ENCODE measurements at places on chromosomes 1 and 21. TPM values are rescaled to one million over a fixed set of nuclear protein-coding genes. Genes with fewer than 3 reads are reported as not detected.
A peak's percentile ranks its signal among the peaks of the same experiment; 100 is the strongest.

The TMEM54 gene
- total RNA-seq: 5.3 TPM

DNA sequence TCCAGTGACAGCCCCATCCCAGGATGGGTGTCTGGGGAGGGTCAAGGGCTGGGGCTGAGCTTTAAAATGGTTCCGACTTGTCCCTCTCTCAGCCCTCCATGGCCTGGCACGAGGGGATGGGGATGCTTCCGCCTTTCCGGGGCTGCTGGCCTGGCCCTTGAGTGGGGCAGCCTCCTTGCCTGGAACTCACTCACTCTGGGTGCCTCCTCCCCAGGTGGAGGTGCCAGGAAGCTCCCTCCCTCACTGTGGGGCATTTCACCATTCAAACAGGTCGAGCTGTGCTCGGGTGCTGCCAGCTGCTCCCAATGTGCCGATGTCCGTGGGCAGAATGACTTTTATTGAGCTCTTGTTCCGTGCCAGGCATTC lies 24.2 kb downstream of the PCSK9 start:
- no peak for DNase-seq

DNA sequence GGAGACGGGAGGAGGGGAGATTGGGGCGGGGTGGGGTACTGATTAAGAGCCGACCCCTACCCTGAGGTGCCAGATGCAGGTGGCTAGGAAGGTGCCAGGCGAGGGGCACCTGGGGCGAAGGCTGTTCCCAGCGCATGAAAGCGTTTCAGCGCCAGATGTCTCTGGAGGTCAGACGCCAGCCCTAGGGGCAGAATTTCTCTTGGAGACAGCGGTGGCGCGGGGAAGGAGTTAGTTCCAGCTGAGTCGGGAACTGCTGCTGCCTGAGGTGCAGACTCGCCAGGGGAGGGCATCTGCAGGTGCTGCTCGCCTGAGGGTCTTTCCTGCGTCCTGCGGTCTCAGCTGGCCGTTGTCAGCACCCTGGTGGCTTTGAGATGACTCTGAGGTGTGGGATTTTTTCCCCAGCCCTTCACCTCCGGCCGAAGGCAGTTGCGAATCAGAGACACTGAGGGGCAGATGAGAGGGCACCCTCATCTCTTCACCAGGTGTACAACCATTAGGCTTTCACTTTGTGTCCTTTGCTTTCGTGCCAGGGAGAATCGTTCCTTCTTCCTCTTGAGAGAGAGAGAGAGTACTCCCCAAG lies 539 bp downstream of the CGN start:
- peak; percentile 21 for DNase-seq

DNA sequence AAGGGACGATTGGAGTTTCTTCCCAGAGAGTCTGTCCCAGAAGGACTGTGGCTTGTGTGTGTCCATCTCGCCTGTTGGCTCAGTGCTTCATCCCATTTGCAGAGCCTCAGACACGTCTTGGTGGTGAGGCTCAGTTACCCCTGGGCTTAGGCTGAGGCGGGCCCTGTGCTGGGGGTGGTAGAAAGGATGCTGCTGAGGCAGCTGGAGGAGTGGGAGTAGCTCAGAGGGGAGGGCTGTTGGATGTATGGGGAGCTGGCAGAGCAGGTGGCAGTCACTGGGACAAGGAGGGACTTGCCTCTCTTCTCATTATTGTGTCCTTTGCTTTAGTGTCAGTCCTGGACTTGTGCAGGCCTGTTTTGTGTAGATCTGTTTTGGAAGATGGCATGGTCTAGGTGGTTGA lies 7.3 kb upstream of the MIIP start:
- DNase-seq: no peak

DNA sequence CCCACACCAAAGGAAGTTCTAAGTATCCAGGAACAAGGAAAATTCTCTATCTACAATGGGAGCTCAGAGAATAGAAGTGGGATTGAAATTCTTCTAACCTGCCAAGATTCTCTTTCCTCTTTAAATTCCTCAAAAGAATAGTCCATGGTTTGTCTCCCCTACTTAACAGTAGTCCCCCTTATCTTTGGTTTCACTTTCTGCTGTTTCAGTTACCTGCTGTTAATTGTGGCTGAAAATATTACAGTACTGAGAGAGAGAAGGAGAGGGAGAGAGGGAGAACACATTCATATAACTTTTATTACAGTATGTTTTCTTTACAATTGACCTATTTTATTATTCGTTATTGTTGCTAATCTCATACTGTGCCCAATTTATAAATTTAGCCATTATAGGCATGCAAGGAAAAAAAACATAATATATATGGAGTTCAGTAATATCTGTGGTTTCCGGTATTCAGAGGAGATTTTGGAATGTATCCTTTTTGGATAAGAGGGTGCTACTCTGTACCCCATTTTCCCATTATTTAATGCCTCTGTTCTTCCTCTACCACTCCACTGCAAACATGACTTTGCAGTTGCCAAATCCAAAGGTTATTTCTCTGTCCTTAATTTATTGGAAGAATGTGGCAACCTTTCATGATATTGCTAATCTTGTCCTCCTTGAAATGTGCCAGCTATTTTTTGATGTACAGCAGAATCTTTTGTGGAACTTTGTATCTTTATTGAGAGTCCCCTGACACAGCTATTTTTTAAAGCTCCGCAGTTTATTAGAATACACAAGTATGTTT lies 68.0 kb downstream of the USP25 start:
- DNase-seq: no peak

DNA sequence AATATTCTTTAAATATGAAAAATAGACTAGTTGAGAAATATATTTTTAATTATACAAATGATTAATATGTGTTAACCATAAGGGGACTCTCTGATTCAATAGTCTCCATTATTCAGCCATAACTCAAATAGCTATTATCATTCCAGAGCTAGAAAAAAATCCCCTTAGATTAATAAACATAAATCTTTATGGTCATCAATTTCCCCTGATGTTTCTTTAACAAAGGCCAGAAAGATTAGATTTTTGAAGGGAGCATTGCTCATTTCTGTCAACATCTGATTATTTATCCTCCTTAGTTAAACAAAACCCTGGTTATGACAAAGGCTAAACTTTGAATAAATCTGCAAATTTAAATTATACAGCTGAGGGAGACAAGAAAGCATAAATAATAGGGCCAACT lies 215.7 kb downstream of the PLA2G4A start:
- no peak for DNase-seq

The MROH9 gene
- not detected for total RNA-seq

GRCh38 chr1:205043866-205044265 lies 854 bp downstream of the CNTN2 start:
- no peak for DNase-seq

DNA sequence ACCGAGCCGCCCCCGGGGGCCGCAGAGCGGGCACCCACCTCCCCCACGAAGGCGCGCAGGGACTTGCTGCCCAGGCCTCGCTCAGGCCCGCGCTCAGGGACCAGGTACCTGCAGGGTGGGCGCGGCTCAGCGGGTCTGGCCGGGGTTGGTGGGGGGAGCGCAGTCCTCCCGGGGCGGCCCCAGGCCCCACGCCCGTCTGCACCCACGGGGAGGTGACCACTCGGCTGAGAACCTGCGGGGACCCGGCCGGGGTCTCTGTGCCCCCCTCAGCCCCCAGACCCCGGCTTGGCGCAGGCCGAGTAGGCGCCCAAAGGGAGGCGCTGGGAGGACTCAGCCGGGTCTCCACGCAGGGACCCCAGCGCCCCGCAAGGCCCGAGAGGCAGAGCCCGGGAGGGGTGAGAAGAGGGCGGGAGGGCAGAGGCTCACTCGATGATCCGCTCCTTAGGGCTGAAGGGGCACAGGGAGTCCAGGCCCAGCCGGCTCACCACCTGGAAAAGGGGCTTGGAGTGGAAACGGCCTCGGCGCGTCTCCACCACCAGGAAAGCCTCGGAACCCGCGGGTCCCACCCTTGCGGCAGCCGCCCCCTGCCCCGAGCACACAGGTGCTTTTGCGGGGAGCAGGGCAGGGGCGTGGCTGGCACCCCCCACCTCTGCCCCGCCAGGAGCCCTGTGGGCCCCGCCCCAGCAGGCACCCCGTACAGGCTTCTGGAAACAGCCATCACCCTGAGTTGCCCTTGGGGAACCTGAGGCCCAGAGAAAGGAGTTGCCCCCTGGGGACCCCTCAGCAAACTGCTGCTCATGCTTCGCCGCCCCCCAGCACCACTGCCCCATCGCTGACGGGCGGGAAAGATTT lies 9.3 kb downstream of the FTCD start:
- no peak for DNase-seq

GRCh38 chr1:16183765-16184556 lies 28.1 kb upstream of the EPHA2 start:
- no peak for DNase-seq

The TSPEAR gene
- not detected for total RNA-seq

The TCHH gene
- total RNA-seq: 0.03 TPM

DNA sequence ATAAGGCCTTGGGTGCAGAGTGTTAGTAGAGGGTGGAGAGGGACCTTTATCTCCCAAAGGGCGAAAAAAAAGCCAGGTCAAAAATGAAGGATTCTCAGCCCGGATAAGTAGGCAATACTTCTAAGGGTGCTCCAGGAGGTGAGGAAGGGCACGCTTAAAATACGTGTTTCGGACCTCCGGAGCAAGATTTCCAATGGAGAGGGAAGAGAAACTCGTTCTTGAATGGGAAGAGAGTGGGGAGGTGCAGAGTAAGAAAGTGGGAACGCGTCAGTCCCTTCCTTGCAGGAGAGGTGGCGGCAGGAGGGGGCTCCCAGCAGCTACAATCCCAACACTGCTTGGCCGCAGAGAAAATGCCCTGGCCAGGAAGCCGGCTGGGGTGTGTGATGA lies 581 bp downstream of the EFCAB14 start:
- DNase-seq: no peak

The NEK2 gene
- 56.5 TPM for total RNA-seq

The S100B gene
- total RNA-seq: not detected

DNA sequence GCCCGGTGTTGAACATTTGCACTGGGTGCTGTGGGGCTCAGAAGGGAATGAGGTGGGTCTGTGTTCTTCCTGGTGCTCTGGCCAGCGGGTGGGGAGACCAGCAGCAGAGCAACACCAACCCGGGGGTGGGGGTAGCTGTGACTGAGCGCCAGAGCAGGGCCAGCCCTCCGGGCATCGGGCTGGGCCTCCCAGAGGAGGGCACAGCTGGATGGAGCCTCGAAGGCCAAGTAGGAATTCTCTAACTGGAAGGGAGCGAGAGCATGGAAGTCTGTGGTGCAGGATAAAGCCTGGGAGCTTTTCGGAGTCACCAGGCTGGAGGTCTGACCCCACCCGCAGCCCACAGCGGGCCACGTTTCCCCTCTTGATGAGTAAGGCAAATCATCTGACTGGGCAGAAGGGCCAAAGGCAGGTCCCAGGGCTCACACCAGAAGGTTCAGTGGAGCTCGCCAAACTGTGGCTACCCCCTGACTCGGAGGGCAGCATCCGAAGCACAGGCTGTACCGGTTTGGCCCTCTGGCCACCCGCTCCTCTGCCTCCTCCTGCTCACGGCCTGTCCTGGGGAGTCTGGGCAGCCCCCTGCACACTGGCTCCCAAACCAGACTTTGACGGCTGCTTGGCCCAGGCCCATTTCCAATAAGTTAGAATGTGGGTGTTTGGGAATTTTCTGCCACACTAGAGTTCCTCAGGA lies 18.8 kb downstream of the SLC1A7 start:
- no peak for DNase-seq

GRCh38 chr1:220012259-220012658 lies 34.0 kb downstream of the EPRS1 start:
- DNase-seq: no peak

The CSMD2 gene
- total RNA-seq: not detected

The KRTCAP2 gene
- 476 TPM for total RNA-seq

- no peak for DNase-seq
Measured at GRCh38 chr1:66341446-66342089, 192.4 kb upstream of the SGIP1 start.

The CA6 gene
- total RNA-seq: not detected

GRCh38 chr1:9451081-9451480 lies 88.2 kb upstream of the SLC25A33 start:
- no peak for DNase-seq

The S100A1 gene
- not detected for total RNA-seq

The STYXL2 gene
- not detected for total RNA-seq

DNA sequence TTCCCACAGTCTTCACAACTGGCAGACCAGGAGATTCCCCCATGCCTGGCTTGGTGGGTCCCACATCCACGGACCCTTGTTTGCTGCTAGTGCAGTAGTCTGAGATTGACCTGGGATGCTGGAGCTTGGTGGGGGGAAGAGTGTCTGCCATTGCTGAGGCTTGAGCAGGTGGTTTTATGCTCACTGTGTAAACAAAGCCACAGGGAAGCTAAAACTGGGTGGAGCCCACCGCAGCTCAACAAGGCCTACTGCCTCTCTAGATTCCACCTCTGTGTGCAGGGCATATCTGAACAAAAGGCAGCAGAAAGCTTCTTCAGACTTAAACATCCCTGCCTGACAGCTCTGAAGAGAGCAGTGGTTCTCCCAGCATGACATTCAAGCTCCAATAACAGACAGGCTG lies 177.3 kb upstream of the ETV3 start:
- DNase-seq: no peak

The FCGR2B gene
- not detected for total RNA-seq

DNA sequence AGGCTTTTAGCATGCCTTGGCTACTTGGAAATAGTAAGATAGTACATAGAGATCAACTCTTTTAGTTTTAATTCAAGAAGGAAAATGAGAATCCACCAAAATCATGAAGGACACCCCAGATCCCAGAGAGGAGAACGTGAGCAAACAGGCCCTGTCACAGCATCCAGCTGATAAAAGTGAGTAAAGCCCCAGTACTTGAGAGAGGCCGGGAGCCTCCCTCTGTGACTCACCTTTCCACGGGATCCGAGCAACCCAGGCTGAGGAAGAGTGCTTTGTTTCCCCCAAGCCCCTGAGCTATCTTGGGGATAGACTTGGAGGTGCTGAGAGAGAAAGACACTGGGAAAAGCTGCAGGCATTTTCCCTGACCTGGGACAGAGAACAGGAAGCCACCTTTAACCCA lies 238.6 kb downstream of the DUSP10 start:
- DNase-seq: no peak

DNA sequence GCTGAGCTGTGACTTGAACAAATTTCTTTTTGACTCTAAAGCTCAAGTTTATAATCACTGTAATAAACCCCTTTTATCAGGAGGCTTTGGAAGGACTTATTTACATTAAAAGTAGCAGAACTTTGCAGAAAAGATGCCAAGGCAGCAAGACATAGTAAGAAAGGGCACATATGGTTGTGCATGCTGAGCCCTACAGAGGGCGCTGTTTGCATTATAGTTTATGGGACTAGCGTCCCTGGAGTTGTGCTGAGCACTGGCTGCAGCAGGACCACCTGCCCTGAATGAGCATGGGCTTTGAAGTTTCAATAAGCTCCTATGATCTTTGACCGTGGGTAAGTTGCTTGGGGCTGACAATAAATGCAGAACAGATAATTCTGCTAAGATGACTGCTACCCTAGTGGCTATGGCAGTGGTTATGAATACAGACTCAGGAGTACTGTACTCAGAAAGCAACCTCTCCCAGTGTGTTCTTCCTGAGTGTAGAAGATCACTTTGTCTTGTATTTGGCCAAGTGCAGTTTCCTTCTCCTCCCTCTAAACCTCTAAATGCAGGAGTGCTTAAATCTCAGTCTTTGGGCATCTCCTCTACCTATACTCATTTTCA lies 45.4 kb upstream of the USP1 start:
- DNase-seq: peak; percentile 33

DNA sequence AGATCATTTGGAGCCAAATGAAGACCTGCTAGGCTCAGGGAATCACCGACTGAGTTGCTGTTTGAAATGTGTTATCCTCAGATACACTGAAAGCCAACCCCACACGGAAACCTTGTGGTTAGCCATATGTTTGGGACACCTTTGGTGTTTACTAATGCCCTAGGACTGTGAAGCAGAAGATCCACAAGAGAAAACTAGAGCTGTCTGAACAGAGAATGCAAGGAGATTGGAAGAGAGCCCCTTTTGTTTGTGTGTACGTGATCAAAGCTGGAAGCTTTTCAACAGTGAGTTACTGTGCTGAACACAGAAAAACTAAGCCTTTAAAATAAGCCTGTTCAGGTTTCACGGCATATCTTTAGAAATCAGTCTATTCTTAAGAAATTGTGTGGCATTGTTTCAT lies 908.2 kb upstream of the ADGRL2 start:
- no peak for DNase-seq

All from NCI-H460 (cell line).